Coronary artery (tissue), 2 donors: ENCODE measurements at places on chromosomes 12 and 14.

DNA sequence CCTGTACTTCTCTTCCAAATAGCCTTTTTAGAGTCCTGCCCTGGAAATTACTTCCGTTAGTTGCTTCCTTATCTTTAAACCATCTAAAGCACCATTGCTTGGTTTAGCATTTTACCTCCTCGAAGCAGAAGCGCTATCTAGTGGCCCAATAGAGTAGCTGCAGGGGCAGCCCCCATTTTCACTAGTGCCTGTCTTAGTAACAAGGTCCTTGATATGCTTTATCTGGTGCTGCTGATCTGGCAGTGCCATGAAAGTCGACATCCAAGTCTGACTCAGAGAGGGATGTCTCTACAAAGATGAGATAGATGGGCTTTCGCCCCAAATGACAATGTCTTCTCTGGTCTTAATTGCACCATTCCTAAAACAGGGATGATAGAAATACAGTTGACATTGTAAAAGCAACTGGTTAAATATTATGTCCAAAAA lies 25.0 kb upstream of the CIT start:
- no peak for DNase-seq

GRCh38 chr12:80190001-80190400 lies 90.7 kb downstream of the OTOGL start:
- no peak for DNase-seq

DNA sequence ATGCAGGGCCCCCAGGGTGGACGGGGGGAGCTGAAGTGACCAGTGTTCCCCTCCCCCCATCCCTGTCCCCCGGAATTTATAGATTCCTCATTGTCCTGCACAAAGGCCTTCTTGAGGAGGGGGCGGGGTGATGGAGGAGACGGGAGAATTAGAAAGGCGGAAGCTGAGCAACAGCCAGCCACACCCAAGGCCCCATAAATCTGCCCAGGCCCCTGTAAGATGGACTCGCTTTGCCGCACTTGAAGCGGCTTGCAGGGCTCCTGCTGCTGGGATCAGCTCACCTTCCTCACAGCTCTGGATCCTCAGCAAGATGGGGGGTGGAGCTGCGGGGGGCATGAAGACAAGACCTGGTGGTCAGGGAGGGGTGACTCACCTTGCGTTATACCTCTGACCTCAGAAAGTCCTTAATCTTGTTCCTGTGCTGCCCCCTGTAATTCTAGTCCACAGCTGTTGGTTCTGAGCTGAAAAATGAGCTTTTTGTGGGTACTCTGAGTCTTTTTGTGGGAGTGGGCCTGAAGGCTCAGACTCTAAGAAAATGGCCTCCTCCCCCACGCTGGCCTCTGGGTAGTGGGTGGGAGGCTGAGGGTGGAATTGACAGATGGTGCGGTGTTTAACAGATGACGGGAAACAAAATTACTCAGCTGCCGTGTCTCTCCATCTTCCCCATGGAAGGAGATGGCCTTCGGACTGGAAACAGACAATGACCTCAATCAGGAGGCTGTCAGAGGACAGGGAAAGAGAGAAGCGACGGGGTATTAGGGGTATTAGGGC lies 15.8 kb upstream of the ANKRD33 start:
- no peak for DNase-seq

GRCh38 chr12:82533341-82533740 lies 153.4 kb upstream of the TMTC2 start:
- DNase-seq, result no peak

DNA sequence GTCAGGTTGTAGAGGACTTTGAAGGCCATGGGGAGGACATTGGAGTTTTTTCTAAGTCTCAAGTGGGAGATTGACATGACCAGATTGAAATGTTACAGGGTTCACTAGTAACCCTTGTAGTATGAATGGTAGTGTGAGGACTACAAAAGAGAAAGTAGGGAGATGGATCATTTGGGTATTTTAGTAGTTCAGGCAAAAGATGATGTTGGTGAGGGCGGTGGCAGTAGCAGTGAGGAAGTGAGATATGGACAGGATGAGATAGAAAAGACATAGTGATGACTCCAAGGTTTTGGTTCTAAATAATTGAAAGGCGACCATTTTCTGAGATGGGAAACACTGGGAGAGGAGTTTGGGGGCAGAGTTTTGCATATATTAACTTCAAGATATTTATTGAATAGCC lies 94.2 kb upstream of the CNTN1 start:
- DNase-seq, result no peak

- no peak for DNase-seq
Measured at GRCh38 chr12:127052511-127053232, 1214.3 kb upstream of the TMEM132C start.

DNA sequence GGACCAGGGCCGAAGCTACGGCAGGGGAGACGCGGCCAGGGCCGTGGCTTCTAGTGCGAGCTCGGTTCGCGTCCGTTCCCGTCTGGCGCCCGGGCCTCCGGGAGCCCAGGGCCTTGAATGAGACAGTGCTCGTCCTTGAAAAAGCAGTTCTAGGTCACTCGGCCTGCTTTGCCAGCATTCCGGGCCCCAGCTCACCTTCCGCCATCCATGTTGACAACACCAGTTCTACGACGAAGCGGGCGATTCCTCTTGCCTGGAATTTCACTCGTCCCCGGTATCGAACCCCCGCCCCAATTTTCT lies 4.5 kb downstream of the OR10AD1 start:
- DNase-seq, result peak; percentile 77

- no peak for DNase-seq
Measured at GRCh38 chr12:43585676-43586075, 33.7 kb upstream of the ADAMTS20 start.

DNA sequence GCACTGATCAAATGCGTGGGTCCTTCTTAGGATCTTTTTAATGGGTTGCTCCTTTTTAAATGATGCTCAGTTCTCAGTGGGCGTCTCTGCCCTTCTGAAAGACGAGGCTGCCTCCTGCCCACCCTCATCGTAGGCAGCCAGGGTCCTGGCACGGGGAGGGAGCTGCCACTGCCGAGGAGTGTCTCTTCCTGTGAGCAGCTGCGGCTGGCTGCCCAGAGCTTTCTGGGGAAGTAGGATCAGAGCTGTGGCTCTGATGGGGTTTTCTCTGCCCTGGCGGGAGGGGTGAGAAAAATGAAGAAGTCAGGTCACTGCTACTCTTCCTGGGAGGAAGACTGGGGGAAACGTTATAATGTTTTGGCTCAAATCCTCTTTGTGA lies 31.1 kb upstream of the BEGAIN start:
- DNase-seq, result no peak

GRCh38 chr12:49838973-49839633 lies 3.8 kb downstream of the BCDIN3D start:
- no peak for DNase-seq

DNA sequence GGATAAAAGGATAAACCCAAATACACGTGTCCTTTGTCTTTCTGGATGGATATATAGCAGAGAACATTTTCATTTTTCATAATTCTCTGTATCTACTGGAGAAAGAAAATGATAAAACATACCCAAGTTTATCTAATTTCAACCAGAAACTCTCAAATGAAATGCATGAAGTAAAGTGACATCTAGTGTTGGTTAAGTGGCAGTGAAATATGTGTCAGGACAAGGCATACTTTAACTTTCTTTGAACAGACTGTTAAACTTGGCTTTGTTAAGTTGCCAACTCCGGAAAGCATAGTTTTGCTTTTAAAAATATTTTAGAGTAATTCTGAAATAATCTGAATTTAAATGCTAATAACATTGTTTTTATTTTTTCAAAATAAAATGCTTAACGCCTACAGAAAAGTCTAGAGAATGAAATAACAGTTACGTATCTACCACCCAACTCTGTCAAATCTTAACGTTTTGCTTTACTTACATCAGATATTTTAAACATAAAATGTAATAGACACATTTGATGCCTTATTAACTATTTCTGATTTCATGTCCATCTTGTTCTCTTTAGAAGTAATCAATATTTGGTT lies 25.2 kb upstream of the NTN4 start:
- DNase-seq, result no peak

GRCh38 chr12:106941481-106942156 lies 14.1 kb upstream of the TMEM263 start:
- no peak for DNase-seq

GRCh38 chr12:111412830-111413441 lies 7.2 kb downstream of the SH2B3 start:
- no peak for DNase-seq

DNA sequence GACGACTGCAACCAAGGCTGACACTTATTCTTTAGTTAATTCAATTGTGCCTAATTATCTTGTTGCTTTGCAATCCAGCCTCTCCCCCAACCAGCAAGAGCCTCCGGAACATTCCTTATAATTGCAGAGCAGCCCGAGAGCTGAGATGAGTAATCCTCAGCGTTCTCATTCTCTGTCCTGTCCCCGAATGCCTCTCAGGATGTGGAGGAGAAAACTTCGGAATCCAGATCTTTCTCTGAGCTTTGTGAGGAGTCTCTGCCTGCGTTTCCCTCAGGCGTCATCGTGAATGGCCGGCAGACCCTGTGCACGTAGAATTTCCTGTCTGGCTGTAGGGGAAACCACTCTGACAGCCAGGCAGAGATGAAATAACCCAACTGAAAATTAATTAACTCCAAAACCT lies 160.5 kb upstream of the DIO3 start:
- DNase-seq, result no peak

DNA sequence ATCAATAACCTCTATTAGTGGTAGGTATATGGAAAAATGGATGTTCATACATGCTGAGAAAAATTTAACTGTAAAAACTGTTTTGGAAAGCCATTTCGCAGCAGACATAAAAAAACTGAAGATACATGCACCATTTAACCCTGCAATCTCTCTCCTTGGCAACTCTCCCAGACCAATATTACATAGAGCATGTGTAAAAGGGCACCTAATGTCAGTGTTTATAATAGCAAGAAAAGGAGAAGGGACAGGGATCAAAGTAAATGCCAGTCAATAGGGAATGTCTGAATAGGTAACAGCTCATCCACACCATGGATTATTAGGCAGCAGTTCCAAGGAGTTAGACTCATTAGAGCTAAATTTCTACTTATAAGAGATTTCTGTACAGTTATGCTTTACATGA lies 77.2 kb downstream of the BTG1 start:
- DNase-seq, result no peak

DNA sequence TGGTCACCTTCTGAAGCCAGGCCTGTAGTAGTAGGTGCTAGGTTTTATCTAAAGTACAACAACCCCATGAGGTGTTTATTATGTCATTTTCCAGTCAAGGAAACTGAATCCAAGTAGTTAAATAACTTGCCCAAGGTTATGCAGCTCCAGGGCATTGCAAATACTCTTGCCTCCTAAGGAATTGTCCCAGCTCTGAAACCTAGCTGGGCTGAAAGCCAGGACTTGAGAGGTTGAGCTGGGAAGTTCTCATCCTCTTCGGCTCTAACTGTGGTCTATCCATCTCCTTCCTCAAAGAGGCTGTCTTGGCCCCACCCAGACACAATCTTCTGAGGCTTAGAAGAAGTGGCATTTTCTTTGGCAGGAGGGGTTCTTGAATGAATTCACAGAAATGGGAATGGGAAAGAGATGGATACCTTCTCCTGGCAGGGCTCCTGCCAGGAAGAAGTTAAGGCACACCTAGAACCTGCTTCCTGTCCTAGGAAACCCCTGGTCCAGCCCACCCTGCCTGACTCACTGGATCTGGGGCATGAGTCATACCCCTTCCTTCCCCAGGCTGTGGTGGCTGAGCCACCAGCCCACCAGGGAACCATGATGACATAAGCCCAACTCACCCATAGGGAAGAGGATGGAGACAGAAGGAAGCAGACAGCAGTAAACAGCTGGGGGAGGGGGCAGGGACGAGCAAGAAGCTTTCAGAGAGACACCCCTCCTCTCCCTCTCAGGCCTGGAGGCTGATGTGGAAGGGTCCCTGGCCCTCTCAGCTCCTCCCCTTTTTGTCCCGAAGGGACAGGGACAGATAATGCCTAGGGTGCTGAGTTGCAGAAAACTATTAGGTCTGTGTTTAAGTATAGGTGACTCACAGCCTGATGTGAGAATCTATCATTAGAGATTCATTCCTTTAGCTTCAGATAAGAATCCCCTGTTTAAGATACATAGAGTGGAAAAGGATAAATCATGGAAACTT lies 2.1 kb upstream of the PLEK2 start:
- no peak for DNase-seq

DNA sequence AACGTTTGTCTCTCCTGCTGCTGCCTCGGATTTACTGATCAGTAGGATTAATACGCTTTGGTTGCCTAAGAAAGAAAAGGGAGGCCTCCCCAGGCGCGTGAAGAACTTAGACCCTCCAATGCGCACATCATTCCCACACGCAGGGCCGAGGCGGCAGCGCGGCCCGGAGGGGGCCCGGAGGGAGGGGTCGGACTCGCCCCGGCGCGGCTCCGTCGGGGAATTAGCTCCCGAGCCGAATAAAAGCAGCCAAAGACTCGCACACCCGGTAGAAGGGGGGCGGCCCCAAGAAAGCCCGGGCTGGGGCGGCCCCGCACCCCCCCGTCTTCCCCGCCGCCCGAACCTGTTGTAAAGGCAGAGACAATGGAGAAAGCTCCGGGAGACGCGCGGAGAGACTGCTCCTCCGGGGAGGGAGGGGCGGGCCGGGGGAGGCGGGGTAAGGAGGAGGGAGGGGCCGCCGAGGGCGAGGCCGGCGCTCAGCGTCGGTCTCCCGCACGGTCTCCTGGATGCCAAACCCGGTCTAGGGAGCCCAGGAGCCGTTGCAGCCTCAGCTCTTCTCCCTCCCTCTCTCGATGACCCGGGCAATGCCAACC lies at the start of gene NELL2:
Gene NELL2, minus strand, starts transcription at position 362 of the 590 bp plus-strand sequence. CDS start 446 bp downstream, outside the sequence.
- DNase-seq, result no peak

DNA sequence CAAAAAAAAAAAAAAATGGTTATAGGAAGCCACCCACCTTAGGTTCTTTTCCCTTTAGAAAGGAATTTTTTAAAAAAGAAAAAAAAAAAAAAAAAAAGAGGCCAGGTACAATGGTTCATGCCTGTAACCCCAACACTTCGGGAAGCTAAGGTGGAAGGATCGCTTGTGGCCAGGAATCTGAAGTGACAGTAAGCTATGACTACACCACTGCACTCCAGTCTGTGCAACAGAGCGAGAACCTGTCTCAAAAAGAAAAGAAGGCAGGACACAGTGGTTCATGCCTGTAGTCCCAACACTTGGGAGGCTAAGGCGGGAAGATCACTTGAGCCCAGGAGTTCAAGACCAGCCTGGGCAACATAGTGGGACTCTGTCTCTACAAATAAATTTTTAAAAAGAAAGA lies 36.0 kb downstream of the SPTLC2 start:
- DNase-seq, result no peak

DNA sequence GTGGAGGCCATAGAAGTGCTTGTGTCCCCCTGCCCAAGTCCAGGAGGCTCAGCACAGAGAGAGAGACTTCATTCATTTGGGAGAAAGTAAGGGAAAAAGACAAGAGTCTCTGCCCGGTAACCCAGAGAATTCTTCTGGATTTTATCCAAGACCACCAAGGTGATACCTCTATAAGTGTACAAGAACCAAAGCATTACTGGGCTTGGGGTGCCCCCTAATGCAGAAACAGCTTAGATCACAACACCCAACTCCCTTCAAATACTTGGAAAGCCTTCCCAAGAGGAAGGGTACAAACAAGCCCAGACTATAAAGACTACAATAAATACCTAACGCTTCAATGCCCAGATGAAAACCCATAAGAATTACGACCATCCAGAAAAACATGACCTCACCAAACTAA lies 119.7 kb upstream of the PDE3A start:
- DNase-seq, result no peak
